ENCODE measurements at places on chromosomes 7 and 10.

GRCh38 chr7:143104759-143105158, 27.1 kb upstream of the PIP start:
- DNase-seq = no peak

DNA sequence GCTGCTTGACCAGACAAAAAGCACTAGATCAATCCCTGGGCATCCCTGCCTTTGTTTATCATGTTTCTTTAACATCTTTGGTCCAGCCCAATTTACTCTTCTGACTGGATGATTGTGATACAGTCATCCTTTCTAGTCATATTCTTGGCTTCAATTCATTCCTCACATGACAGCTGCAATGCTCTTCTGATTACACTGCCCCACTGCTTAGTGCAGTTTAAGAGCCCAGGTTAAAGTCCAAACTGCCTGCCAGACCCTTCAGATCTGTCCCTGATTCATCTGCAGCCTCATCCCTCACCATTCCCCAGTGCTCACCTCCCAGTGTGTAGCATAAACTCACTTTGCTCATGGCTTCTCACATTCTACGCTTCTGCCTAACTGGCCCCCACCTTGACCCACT, 383.8 kb downstream of the TNS3 start:
- DNase-seq = no peak

DNA sequence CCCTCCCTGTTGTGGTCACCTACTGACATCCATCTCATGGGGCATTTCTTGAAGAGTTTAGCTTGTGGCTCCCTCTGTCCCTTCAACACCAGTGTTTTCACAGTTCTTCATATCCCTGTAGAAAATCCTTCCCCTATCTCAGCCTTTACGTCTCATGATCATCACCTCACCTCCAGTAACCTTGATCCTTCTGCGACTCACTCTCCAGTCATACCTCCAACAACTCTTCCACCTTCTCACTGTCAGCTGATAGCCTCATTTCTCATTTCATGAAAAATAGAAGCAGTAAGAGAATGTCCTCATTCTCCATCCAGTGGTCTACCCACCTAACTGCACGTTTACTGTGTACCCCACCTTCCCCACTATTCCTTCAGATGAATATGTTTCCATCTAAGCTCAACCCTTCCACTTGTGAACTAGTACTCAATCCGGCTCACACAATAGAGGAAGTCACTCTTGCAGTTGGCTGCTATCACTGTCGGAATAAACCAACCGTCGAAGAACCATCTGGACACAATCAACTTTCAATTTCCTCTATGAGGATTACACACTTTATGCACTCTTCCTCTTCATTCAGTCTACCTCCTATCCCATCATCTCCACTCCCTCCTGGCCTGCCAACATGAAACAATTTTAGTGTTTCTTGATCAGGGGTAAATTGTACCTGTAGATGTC, 256.0 kb downstream of the AHR start:
- DNase-seq = no peak

- DNase-seq = no peak
These were observed 110.2 kb upstream of the DPP6 start for GRCh38 chr7:153942036-153942435.

GRCh38 chr10:58104351-58104751, 163.3 kb downstream of the IPMK start:
- no peak for DNase-seq

DNA sequence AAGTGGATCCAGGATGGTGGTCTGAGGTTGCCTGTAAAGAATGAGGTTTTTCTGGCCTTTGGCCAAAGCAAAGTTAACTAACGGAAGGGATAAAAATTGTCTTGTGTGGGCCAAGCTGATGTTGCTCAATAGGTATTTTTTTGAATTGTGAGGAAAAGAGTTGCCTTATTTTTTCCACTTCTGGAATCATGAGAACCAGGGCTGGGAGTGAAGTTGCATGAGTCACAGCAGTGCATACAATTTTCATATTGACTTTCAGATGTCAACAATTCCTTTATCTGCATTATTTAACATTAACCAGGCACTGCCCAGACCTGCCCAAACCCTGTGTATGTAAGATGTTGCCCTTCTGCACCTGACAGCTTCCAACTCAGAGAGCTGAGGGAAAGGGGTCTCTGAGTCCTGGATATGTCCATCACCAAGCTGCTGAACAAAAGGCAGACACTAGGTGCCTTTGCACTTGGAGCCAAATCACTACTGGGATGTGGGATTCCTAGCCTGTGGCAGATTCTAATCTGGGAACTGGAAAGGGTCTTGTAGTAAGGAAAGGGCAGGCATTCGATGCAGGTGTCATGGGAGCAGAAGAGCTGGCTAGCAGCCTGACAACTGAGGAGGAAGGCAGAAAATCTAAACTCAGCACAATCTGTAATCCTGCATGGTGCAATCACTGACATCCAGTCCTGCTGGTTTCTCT, 52.3 kb upstream of the SLC35B4 start:
- no peak for DNase-seq

- no peak for DNase-seq
These were observed 78.7 kb downstream of the FRMPD2 start for GRCh38 chr10:48195803-48196202.

GRCh38 chr7:151061213-151062110, 2.1 kb downstream of the SLC4A2 start:
- no peak for DNase-seq

DNA sequence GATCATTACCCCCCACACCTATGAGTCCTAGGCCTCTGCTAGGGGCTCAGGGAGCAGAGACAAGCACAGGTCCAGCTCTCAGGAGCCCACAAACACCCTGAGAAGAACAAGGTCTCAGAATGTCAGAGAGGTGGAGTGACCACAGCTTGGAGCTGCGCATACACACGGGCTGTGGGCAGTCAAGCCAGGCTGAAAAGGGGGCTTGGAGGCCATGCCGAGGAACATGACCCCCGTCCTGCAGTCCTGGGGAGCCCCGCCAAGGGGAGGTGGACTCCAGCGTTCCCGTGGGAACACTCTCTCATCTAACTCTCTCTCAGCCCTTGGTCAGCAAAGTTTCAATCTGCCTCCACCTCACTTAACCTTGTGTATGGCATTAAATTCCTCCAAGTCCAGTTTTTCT, 7.8 kb upstream of the MMP21 start:
- DNase-seq = no peak

DNA sequence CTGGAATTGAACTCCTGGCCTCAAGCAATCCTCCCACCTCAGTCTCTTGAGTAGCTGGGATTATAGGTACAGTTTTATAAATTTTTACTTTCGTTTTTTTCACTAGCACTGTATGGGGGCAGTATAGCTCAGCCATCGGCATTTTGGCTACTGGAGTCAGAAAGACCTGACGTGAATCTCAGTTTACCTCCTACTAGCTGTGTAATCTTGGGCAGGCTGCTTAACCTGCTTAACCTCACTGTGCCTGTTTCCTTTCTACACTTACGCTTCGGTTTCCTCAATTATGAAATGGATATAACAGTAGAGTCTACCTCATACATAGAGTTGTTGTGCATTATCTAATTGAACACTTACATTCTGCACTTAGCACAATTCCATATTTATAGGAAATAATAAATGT, 16.7 kb downstream of the STN1 start:
- no peak for DNase-seq

- DNase-seq = no peak
These were observed 188.9 kb downstream of the ARHGAP12 start for GRCh38 chr10:31739711-31740110.

DNA sequence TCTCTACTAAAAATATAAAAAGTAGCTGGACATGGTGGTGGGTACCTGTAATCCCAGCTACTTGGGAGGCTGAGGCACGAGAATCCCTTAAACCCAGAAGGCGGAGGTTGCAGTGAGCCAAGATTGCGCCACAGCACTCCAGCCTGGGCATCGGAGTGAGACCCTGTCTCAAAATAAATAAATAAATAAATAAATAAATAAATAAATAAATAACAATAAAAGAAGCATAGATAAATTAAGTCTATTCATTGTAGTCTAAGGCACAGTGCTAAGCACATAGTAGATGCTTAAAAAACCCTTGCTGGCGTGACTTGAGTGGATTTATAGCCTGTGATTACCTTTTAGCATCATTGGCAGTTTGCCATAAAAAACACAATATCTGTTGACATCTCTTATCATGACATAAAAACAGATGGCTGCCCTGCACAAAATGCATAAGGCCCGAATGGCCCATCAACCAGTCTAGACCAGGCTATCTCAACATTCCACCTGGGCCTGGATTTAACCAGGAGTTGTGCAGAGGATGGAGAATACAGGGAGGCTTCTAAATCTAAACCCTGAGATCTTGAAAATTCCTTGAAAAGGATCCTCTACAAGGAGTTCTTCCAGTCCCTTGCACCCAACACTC, 94.9 kb downstream of the PRLHR start:
- no peak for DNase-seq

Data from stimulated activated CD8-positive, alpha-beta memory T cell treated with anti-CD3 and anti-CD28 coated beads, Interleukin-4, amount 100 ng/mL, for 4 hours (primary cell).